NCI-H187 treated with DMSO at 0.1 percent for 48 hours (cell line): ENCODE measurements at places on chromosomes 11 and 22.

GRCh38 chr22:43308836-43309235 lies 34.3 kb downstream of the SCUBE1 start:
- DNase-seq: no peak

GRCh38 chr22:46864314-46865051 lies 102.0 kb downstream of the TBC1D22A start:
- no peak for DNase-seq

GRCh38 chr11:120001178-120002090 lies 136.5 kb downstream of the TRIM29 start:
- no peak for DNase-seq

DNA sequence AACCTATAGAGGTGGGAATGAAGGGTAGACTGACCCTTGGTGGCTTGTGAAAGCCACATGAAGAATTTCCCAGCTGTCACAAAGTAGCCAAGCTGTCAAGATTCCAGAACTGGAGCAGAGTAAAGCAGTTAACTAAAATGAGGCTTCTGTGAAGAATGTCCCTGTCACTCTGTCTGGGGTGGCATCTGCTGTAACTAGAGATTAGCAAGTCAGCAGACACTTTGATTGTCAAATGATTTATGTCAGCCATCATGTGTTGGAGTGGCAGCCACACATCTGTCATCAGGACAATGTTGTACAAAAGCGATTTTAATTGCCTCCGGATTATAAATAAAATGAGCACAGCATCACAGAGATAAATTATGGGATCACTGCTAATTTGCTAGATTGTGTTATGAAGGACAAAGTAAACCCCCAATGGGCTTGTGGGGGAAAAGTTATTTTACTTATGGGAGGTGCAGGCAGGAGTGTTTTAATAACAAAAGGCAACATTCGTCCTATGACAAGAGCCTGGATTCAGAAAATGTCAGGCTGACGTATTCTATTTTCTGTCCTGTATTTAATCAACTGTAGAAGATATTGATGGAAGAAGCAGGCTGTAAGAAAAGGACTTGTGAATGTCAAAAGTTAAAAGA lies 270.9 kb downstream of the FAM181B start:
- no peak for DNase-seq

DNA sequence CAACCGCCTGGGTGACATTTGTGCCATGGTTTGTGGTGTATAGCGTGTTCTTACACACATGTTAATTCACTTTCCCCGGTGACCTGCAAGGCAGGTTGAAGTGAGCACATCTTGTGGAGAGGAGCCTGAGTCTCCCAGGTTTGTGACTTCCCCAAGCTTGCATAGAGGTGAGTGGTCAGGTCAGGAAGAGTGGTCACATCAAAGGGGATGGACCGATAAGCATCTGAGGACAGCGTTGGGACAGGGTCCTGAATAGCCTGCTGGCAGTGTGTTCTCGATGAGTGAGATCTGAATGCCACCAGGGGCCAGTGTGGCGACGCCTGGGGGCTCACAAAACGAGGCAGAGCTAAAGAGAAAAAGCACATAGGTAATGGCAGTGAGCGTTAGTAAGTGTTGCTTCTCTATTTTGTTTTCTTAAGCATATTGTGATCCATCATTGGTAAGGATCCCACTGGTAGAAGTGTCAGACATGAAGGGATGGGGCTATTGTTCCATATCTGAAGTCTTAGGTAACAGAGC lies 154.6 kb downstream of the GRIK4 start:
- no peak for DNase-seq

DNA sequence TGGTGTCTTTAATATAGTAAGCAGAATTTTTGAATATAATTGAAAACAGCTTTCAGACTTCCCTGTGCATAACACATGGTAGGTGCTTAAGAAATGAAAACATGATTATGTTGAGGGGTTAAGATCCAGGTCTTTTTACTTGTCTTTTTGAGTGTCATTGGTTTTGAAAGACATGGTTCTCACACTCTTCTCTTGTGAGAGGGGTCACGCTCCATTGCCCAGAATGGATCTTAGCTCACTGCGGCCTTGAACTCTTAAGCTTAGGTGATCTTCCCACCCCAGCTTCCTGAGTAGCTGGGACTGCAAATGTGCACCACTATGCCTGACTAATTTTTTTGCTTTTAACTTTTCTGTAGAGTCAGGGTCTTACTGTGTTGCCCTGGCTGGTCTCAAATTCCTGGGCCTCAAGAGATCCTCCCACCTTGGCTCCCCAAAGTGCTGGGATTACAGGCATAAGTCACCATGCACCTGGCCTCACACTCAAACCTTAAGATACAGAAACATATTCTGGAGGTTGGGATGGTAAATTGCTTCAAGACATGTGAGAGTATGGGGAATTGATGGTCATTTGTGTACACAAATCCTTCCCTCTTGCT lies 1.4 kb downstream of the SPCS2 start:
- DNase-seq: no peak
